Kidney epithelial cell (primary cell): ENCODE measurements at places on chromosomes 6 and 20. TPM values are rescaled to one million over a fixed set of nuclear protein-coding genes. Genes with fewer than 3 reads are reported as not detected.

Gene KIFC1
- total RNA-seq = 8.4 and 10.3 TPM in 2 replicates

GRCh38 chr20:20903773-20904500, 191.5 kb upstream of the RALGAPA2 start:
- no peak for DNase-seq

- no peak for DNase-seq
These were observed 13.1 kb upstream of the CDK19 start for GRCh38 chr6:110828396-110828795.

Gene C6orf118
- total RNA-seq = 0.04 and 0.68 TPM in 2 replicates

Gene TDRD6
- total RNA-seq = 0.08 TPM in 1 of 2 replicates, not detected in the other

Gene PTCHD4
- 3.0 and 3.4 TPM in 2 replicates for total RNA-seq

DNA sequence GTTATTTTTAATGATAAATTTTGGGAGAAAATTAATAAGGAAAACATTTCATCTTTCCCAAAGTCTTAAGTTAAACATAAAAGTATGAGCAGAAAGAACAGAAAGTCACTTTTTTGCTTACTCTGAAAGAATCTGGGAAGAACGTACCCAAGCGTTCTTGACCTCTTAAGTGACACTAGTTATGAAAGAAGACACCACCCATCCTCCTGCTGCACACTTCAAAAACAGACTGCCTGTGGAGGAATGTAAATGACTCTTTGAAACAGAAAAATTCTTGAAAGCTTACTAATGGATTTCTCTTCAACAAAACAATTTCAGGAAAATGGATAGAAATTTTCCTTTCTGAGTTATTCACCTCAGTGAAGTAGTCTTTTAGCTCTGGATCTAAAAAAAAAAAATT, 227.7 kb downstream of the MEI4 start:
- DNase-seq = no peak

- no peak for DNase-seq
These were observed 6.2 kb upstream of the DEFB132 start for GRCh38 chr20:251354-251753.

- DNase-seq = peak; percentile 50
These were observed 25.7 kb upstream of the BTBD3 start for GRCh38 chr20:11891776-11892545.

DNA sequence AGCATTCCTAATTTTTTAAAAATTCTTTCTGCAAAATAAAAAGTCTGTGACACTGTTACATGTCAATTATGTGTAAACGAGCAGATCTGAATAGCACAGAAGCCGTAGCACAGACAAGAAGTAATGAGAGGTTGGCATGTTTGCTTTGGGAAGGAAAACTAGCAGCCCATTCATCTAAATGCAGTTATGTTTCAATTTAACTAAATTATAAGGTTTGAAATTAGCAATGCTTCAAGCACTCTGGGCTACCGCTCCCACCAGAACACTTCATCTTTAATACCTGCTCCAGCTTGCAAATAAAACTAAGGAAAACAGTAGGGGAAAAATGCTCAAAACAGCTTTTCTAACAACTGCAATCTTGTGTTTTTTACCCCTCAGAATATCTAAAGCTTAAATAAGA, 73.9 kb downstream of the PTPRK start:
- DNase-seq = no peak

DNA sequence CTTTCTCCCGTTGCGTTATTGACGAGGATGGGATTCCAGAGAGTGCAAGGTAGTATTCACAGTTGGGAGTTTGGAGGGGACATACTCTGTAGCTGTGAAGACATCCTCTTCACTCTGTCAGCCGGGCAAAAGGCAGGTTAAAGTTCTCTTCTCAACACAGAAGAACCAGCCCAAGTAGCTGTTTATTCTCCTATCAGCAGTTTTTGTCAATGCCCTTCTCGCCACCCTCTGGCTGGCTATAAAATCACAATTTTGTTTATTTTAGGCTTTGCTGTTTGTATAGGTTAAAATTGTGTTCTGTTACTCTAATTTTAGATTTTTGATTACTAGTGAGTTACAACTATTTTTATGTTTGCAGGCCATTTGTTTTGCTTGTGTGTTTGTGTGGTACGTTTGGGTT, 37.9 kb upstream of the MAS1 start:
- no peak for DNase-seq

DNA sequence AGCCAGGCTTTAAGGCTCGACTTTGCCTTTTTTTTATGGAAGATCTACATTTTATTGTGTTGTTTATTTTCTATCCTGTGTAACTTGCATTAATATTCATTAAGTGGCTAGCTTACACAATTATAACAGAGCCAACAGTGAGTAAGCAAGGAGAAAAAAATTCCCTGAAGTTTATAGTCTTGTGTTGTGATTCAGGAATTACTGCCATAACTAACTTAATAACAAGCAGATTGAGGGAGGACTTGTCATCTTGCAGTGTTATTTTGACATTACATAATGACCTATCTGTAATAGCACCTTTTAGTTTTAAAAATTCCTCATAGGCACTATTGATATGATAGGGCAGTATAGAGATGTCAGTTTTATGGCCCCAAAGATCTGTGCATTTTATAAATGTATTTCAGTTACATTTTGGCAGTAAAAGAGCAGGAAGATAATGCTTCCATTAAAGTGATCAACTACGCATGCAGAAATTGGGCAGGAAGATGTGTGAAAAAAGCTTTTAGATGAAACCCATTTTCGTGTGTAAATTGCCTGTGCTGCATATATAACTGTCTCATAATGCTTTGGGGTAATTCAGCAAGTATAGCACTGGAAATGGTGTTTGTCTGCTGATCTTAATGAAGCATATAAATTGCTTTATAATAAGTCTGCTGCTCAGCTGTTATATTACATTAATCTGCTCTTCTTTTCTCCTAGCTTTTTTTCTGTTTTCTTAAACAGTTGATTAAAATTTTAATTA, 123.0 kb downstream of the SMAP1 start:
- DNase-seq = no peak

GRCh38 chr6:38214159-38214558, 394.6 kb downstream of the ZFAND3 start:
- no peak for DNase-seq

DNA sequence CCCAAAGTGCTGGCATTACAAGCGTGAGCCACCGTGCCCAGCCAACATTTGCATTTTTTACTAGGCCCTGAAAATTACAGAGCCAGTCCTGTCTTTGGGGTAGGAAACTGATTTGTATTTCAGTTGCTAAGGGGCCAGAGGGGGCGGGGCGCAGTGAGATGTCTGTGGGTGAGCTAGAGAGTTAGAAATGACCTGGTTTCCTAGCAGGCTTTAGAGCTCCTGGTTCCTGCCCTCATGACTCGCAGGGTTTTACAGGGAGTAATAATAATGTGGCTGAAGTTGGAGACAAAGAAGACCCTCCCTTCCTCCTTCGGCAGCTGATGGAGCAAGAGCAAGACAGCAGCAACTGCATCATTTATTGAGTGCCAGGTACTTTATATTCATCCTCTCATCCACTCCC, 131.5 kb downstream of the TFAP2C start:
- DNase-seq = no peak

Gene BEND3
- total RNA-seq = 6.6 and 7.7 TPM in 2 replicates

Gene PRL
- total RNA-seq = not detected in 2 replicates

Gene PI16
- not detected in 2 replicates for total RNA-seq

Gene EMILIN3
- 0.42 and 0.62 TPM in 2 replicates for total RNA-seq

GRCh38 chr6:138540468-138540867, 41.2 kb upstream of the NHSL1 start:
- DNase-seq = no peak

Gene BPIFB2
- total RNA-seq = not detected in 2 replicates
